ENCODE measurements at places on chromosomes 4 and X. TPM values are rescaled to one million over a fixed set of nuclear protein-coding genes. Genes with fewer than 3 reads are reported as not detected.
A peak's percentile ranks its signal among the peaks of the same experiment; 100 is the strongest.

RNF150 gene
- not detected for total RNA-seq

HGFAC gene
- total RNA-seq: not detected

PNMA3 gene
- not detected for total RNA-seq

GSX2 gene
- total RNA-seq: not detected

IL13RA2 gene
- not detected for total RNA-seq

TLR8 gene
- total RNA-seq: not detected

CXorf49 gene
- total RNA-seq: not detected

CXCL1 gene
- not detected for total RNA-seq

HMGB3 gene
- 94.3 TPM for total RNA-seq

CT45A2 gene
- not detected for total RNA-seq

XAGE1A gene
- not detected for total RNA-seq

CFP gene
- 4.2 TPM for total RNA-seq

C4orf50 gene
- not detected for total RNA-seq

DNA sequence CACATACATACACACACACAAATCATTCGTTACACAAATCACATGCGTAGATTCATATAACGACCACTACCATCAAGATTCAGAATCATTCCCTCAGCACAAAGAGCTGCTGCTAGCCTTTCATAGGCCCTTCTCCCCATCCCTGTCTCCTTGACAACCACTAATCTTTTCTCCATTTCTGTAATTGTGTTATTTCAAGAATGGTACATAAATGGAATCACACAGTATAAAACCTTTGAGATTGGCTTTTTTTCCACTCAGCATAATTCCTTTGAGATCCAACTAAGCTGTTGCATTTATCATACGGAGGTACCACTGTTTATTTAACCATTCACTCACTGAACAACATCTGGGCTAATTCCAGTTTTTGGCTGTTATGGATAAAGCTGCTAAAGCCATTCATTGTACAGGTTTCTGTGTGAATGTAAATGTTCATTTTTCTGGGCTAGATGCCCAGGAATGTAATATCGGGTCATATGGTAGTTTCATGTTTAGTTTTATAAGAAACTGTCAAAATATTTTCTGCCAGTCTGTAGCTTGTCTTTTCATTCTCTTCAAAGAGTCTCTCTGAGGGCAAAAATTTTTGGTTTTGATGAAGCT, 64.1 kb downstream of the USP11 start:
- DNase-seq: no peak

DNA sequence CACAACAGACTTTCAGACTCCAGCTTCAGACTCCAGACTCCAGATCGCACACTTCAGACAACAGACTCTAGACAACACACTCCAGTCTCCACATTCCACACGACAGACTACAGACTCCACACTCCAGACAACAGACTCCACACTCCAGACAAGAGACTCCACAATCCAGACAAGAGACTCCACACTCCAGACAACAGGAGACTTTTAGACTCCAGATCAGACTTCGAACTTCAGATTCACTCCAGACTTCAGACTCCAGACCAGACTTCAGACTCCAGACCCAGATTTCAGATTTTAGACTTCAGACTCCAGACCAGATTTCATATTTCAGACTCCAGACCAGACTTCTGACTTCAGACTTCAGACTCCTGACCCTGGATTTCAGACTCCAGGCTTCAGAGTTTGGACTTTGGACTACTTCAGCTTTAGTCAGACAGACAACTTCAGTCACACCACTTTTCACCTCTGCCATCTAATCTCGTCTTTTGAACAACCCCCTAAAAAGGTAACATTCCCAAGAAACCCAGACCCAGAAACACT, 29.0 kb upstream of the TLR2 start:
- no peak for DNase-seq

DNA sequence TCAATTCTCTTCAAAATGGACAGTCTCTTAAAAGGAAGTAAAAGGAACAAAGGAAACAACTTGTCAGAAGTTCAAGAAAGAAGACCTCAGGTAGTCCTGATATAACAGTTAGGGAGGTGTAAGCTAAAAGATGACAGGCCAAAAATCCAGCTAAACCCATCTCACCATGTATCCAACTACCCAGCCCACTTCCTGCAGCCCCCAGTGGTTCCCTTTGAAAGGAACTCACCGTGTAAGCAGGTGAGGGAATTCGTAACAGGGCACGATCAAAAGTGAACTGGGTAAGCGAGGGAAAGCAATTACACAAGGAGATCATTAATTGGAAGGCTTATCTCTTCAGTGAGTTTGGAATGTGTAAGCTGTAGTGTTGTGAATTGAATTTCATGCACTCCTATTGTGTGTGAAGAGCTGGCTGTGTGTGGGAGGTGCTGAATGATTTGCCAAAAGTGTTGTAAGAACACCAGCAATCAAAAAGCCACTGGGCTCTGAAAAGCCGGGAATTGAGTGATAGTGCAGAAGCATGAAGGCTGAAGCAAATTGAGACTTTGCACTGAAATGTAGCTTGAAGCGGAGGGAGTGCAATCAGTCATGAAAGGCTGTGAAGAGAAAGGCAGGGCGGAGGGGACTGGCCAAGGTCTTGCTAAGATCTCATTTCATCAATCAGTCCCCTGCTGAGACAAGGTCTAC, 914.2 kb upstream of the LCORL start:
- no peak for DNase-seq

GRCh38 chrX:129585691-129586090, 45.6 kb downstream of the OCRL start:
- DNase-seq: no peak

GRCh38 chr4:67744561-67745283, 9.5 kb downstream of the GNRHR start:
- DNase-seq: no peak

DNA sequence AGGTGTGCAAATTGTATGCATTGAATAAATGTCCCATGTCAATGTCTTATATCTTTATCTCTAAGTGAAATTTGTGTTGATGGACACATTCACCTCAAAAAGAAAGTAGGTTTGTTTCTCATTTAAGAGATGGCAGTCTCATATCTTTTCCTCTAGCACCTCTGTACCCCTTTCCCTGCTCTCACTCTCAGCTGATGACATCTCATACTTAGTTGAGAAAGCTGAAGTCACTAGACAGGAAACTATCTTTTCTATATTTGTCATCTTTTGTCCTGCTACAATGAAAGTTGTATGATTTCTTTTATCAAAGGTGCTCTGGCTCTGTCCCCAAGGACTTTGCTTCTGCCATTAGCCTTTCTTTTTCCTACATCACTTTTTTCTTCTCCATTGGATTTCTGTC, 84.0 kb upstream of the GRPR start:
- peak; percentile 16 for DNase-seq

DNA sequence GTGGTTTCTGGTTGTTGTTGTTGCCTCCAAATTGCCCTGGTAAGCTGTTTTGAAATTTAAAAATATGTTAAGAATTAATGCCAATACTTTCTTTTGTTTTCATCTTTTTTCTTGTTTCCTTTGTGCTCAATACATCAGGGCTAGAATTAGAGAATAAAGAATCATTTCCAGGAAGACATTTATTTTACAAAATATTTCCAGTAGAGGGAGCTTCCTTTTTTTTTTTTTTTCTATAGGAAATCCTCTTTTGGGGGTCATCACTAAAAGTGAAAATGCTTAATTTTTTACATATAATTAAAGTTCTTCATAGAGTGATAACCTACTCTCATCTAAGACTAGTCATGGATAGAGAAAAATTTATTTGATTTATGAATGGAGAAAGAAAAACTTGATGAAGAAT, 2.4 kb downstream of the GLRA3 start:
- DNase-seq: no peak

GRCh38 chr4:184575306-184575705, 73.9 kb downstream of the CASP3 start:
- peak; percentile 9 for DNase-seq

GRCh38 chr4:173506597-173507211, 23.3 kb downstream of the HAND2 start:
- no peak for DNase-seq

- no peak for DNase-seq
Observed at GRCh38 chr4:7768736-7769135, 170.9 kb downstream of the AFAP1 start.

GRCh38 chrX:17707731-17708130, 29.6 kb upstream of the SCML1 start:
- DNase-seq: no peak

GRCh38 chrX:116318672-116319071, 117.7 kb upstream of the SLC6A14 start:
- no peak for DNase-seq

- no peak for DNase-seq
Observed at GRCh38 chrX:55099162-55099561, 10.3 kb downstream of the PAGE2 start.

- no peak for DNase-seq
Observed at GRCh38 chr4:185920691-185921260, 108.8 kb upstream of the SORBS2 start.

- DNase-seq: peak; percentile 56
Observed at GRCh38 chr4:6885953-6886557, 23.6 kb upstream of the TBC1D14 start.

DNA sequence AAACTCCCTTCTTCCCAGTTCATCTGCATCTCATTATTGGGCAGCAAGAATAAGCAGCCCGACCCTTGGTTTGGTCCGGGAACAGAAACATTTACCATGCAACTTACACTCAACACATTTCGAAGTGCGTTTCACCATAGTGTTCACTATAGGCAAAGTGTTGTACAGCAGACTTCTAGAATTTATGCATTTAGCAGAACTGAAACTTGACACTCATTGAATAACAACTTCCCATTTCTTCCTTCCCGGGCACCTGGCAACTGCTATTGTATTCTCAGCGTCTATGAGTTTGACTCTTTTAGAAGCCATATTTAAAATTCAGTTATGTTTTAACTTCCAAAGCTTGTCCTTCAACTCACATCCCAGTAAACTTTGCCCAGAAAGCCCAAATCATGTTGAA, 840.6 kb downstream of the NLGN4X start:
- DNase-seq: peak; percentile 84

DNA sequence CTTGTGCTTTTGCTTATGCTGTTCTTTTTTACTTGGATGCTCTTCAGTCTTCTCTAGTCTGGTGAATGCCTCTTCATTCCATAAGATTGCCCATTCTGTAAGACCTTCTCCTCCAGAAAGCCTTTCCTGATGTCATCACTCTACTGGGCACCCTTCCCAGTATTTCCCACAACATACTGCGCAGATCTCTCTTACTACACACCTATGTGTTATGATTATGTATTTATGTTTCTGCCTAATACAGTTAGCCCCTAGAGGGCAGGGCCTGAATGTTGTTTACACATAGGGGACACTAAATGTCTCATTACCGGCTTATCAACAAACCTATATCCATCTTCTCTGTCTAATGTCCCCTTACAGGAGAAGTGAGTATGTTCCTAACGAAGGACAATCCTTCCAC, 21.1 kb downstream of the AIFM1 start:
- DNase-seq: no peak

DNA sequence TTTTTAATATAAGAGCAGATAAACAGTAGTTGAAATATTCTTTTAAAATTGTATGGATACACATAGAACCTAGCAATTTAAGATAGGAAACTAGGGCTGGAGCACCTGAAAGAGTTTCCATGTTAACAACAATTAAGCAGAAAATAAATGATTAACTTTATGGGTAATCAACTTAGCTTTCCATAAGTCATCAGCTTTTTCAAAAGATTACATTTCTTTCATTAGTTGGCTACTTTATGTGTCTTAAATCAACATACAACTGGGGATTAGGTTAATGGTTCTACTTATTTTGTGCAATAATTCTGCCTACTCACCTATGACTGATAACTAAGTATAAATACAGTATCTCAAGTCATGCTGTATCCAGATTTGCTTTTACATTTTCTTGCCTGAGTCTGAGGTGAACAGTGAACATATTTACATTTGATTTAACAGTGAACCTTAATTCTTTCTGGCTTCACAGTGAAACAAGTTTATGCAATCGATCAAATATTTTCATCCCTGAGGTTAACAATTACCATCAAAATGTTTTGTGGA, at the start of gene ANXA10:
Gene ANXA10, plus strand, starts transcription at position 362 of the 537 bp plus-strand sequence. Its CDS starts 164 bp downstream, at position 526.
- no peak for DNase-seq

DNA sequence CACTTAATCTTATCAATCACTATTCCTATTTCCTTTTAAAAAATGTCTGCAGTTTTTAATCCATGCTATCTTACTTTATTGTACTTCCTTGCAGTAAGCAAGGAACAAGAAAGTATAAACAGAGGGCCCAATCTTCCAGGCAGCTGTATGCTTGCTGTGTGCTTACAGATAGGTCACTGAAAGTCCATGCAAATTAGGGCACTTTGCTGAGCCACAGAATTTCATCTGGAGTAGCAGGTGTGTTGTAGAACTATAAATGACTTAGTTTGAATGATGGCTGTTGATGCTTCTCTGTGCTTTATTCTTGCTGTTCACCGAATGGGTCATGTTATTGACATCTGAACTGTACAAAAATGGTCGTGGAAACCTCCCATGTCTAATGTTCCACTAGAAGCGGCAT, 154.6 kb downstream of the ATOH1 start:
- peak; percentile 49 for DNase-seq

GRCh38 chr4:128512767-128513322, 225.2 kb upstream of the PGRMC2 start:
- no peak for DNase-seq

DNA sequence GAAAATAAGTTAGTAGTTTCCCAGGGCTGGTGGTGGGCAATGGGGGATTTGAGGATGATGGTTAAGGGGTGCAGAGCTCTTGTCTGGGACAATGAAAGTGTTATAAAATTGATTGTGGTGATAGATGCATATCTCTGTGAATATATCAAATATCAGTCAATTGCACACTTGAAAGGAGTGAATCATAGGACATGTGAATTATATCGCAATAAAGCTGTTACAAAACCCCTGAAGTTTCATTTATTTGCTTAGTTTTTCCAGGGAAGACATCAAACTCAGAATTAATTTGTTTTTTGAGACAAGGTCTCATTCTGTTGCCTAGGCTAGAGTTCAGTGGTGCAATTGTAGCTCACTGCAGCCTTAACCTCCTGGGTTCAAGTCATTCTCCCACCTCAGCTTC, 17.9 kb upstream of the YIPF6 start:
- DNase-seq: no peak

DNA sequence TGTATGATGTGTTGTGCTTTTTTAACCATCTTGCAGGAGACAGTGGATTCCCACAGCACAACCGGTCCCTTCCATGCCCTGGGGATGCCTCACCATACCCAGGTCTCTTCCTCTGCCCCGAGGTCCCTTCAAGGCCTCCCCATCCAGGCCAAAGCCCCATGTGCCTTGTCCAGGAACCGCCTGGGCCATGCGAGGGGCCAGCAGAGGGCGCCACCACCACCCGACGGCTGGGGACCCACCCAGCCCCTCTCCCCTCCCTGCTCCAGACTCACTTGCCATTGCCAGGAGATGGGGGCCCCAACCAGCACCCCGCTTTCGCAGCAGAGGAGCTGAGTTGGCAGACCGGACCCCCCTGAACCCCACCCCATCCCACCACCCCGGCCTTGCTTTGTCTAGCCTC, 485.5 kb downstream of the TRAM1L1 start:
- peak; percentile 33 for DNase-seq

DNA sequence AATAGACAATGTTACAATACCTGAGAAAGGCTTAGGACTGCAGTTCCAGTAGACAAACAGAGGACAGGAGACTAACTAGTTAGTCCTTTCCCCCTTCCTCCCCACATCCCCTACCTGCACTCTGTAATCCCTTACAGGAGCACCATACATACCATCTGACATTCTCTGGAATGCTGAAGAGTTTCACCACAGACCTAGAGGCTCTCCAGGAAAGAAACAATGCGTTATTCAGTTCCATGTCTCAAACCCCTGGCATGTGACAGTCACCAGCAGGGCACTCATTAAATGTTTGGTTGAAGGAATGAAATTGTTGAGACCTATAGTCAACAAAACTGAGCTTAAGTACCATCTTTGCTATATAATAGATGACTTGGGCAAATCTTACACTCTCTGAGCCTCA, 100.2 kb upstream of the USP38 start:
- DNase-seq: no peak

- DNase-seq: no peak
Observed at GRCh38 chr4:113144091-113144490, 94.6 kb downstream of the ANK2 start.

Measured in OCI-LY7 (cell line).